Ecto neural progenitor cell (in vitro differentiated cells): ENCODE measurements at places on chromosomes 2 and 18.
A peak's percentile ranks its signal among the peaks of the same experiment; 100 is the strongest.

- DNase-seq: no peak
Observed at GRCh38 chr2:45438872-45439665, 172.0 kb downstream of the SRBD1 start.

- DNase-seq: peak; percentile 37
Observed at GRCh38 chr2:237199577-237199976, 113.9 kb downstream of the COPS8 start.

- no peak for DNase-seq
Observed at GRCh38 chr2:111005821-111006220, 114.9 kb upstream of the BCL2L11 start.

DNA sequence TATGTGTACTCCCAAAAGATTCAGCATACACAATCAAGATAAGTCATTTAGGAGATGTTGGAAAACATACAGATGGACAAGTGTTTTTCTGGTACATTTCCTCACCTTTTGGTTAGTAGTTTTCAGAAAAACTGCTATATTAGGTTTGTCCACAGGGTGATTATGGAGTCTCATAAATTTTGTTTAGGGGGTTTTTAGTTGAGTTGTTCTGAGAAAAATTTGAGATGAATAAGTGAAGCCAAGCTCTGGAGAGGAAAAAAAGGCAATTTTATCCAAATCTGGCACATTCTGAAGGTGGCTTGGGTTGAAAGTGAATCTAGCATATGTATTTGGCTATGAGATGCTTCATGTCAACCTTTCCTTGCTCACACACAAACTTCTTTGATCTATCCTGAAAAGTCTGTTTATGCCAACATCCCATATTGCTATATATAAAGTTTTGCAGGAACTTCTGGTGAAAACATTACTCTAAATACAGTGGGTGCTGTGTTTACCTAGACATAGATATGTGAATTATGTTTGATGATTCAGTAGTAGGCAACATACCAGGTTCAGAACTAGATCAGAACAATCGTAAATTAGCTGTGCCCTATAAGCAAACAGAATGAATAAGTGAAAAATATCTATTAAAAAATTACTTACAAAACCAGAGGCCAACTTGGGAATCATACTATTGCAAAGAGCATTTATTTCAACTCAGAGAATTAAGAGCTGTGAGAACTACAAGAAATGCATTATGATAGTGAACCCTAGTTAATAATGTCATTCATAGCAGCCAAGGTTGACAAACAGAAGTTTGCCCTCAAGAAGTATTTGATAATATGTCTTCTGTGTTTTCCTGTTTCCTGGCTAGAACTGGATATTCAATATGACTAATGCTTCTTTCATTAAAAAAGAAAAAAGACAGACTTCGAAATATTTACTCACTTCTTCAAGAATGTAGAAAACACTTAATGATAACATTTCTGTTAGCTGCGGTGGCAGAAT lies 552.0 kb downstream of the IRS1 start:
- no peak for DNase-seq

- no peak for DNase-seq
Observed at GRCh38 chr2:188328419-188328818, 36.7 kb downstream of the GULP1 start.

DNA sequence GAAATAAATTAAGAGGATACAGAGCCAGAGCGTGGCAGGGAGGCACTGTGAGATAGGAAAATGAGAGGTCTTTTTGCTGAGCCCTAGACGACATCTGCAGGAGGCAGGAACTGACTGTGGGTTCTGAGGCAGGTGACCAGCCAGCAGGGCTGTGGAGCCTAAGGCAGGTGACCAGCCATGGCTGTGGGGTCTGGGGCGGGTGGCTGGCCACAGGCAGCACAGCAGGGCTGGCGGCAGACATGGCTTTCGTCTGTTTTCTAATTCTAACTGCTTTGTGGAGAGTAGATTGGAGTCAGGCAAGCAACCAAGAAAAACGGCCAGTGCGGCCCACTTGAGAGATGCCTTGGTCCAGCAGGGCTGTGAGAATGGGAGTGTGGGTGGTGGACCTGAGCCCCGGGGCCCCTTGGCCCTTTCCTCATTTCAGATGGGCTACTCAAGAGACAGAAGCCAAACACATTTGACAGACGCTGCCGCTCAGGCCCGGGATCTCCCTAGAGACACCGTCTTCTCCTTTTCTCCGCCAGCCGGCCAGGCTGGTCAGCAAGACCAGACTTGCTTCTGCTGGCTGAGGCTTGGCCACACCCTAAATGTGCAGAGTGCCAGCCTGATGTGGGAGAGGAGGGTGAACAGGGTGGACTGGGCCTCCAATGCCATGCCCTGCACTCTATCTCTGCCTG lies 19.7 kb upstream of the GNAL start:
- DNase-seq: no peak

DNA sequence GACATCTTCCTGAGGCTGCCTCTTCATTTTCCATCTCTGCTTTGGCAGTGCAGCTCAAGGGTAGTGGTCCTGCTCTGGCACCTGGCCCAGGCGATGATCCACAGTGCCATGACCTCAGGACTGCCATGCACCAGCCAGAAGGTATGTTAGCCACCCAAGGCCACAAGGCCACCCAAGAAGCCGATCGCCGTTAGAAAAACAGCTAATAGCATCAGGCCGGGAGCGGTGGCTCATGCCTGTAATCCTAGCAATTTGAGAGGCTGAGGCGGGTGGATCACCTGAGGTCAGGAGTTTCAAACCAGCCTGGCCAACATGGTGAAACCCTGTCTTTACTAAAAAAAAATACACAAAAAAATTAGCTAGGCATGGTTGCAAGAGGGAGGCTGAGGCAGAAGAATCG lies 28.4 kb upstream of the UGGT1 start:
- no peak for DNase-seq

DNA sequence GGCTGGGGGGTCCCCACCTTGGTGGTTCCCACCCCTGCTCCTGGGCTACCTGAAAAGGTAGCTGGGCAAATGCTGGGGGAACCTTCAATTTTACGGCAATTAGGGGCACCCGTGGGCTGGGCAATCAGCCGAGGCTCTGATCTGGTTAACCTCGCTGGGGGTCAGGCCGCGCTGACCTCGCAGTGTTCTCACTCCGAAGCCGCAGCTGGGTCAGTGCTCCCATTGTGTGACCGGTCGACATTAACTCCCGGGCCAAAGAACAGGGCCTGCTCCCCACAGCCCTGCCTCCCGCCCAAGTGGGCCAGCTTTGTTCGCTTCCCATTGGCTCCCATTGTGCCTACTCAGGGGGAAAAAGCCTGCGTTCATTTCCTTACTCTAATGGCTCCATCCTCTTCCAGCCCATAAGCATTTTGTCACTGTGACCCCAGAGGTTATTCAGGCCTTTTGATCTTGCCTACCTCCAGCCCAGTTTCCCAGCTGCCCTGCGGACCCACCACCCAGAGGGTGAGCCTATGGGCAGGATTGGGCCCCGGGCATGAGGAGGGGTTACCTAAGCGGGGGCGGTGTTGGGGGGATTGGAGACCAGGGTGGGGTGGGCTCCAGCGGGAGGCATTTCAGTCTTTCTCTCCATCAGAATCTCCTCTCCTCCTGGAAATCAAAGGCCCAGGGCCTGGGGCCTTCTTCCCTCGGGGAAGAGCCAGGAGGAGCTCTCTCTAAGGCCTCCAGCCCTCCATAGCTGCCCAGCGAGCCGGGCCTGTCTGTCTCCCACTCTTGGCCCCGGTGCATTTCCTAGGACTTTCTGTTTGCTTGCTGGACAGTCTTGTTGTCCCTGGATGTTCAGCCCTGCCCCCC lies 90.1 kb downstream of the MYCN start:
- peak; percentile 92 for DNase-seq

GRCh38 chr2:38037325-38037724 lies 38.6 kb downstream of the CYP1B1 start:
- DNase-seq: no peak

GRCh38 chr2:23944976-23945375 lies 4.7 kb downstream of the UBXN2A start:
- no peak for DNase-seq

DNA sequence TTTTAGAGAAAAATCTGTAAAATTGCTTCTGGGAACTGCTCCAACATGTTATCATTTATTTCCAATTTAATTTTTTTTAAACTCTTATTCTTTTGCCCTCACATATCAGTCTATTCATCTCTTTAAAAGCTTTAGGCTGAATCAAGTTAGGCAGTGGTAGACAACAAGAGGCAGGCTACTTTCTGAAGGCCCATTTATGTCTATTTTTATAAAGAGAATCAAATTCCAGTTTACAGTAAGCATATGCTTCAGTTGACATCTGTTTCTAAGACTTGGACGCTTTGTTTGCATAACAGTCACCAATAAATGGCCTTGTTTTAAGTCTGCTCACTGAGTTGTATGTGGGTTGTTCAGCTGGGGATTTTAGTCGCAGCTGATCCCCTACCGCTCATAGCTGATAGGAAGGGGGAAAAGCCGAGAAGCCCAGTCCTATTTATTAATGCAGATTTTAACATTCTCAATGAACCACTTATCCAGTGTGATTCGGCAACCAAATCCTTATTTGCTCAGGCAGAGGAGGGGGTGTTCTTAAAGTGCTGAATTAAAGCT lies 260.4 kb upstream of the SIX3 start:
- DNase-seq: no peak

DNA sequence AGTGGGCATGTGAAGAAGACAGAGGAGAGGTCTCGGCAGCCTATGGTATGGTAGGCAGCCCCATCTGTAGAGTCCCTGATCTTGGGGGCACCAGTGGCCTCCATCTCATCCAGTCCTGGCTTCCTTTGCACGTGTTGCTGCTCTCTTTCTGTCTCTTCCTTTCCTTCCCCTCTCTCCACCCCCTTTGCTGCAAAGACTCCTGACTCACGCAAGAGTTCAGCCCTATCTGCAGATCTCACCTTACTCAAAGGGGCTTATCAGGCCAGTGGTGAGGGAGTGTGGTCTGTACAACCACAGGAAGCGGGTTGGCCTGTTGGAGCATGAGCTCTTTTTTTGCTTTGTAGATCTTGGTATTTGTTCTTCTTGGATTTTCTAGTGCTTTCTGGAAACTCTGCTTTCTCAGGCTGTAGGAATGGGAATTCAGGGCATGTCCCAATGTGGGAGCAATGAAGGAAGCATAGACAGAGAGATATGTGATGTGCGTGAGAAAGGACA lies 14.6 kb upstream of the NT5DC4 start:
- DNase-seq: no peak

- no peak for DNase-seq
Observed at GRCh38 chr2:205675861-205676516, 6.3 kb upstream of the NRP2 start.

DNA sequence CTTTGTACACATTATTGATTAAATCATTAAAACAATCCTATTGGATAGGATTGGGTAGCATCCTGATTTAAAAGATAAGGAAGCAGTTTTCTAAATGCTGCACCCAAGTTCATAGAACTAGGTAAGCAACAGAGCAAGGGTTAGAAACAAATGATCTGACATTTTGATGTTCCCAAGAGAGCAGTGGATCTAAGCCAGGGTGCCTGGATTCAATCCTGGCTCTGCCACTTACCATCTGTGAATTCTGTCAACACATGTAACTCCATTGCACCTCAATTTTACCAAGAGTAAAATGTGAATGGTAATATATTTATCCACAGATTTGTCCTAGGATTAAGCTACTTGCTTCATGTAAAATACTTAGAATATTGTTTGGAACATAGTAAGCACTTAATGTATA lies 982.6 kb upstream of the FANCL start:
- DNase-seq: no peak

- DNase-seq: no peak
Observed at GRCh38 chr18:13241893-13242175, 23.3 kb downstream of the LDLRAD4 start.

DNA sequence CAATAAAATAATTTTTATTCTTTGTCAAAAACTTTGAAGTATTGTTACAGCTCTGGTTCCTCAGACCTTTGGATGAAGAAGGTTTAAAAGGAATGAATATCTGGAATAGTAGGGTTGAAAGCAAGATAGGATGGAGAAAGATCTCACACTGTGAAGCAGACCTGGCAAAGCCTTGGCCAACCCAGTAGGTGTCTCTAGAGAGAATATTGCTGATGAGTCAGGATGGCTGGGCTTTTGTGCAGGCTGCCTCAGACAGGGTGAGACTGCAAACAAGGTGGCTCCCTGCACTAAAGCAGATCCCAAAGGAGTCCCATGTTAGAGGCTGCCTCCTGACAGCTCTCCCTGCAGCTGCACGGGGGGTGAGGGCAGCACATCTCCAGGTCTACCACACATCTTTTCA lies 226.0 kb upstream of the ITGA4 start:
- no peak for DNase-seq

- DNase-seq: no peak
Observed at GRCh38 chr2:143477714-143478443, 348.7 kb downstream of the ARHGAP15 start.

- no peak for DNase-seq
Observed at GRCh38 chr18:25298853-25299274, 53.1 kb downstream of the ZNF521 start.

- no peak for DNase-seq
Observed at GRCh38 chr2:171244466-171244969, 83.8 kb upstream of the TLK1 start.

DNA sequence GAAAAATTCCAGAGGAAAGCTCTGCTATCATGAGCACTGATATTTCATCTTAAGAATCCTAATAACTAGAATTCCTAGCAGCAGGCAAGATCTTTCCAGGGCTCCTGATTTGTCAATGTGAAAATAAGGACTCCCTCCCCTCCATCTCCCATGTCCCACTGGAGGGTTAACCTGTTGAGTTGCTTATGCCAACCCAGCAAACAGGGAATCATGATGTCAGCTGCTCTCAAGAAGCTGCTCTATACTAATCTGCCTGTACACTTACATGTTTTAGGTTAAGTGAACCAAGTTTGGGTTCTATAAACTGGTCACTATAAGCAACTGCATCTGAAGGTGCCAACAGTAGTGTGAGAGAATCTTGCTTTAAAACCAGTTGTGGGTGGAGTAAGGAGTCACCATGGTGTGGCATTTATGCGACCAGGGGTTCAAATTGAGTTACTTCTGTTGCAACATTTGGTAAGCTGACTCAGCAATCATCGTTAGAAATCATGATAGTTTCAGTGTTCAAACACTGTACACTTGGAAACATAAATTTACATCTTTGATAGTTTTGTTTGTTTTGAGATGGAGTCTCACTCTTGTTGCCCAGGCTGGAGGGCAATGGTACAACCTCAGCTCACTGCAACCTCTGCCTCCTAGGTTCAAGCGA lies 53.4 kb downstream of the STK25 start:
- no peak for DNase-seq

- DNase-seq: no peak
Observed at GRCh38 chr2:160300203-160300602, 100.1 kb upstream of the ITGB6 start.

GRCh38 chr18:38718365-38718901 lies 1152.8 kb upstream of the CELF4 start:
- no peak for DNase-seq
